ENCODE measurements at places on chromosomes 7 and 10.

DNA sequence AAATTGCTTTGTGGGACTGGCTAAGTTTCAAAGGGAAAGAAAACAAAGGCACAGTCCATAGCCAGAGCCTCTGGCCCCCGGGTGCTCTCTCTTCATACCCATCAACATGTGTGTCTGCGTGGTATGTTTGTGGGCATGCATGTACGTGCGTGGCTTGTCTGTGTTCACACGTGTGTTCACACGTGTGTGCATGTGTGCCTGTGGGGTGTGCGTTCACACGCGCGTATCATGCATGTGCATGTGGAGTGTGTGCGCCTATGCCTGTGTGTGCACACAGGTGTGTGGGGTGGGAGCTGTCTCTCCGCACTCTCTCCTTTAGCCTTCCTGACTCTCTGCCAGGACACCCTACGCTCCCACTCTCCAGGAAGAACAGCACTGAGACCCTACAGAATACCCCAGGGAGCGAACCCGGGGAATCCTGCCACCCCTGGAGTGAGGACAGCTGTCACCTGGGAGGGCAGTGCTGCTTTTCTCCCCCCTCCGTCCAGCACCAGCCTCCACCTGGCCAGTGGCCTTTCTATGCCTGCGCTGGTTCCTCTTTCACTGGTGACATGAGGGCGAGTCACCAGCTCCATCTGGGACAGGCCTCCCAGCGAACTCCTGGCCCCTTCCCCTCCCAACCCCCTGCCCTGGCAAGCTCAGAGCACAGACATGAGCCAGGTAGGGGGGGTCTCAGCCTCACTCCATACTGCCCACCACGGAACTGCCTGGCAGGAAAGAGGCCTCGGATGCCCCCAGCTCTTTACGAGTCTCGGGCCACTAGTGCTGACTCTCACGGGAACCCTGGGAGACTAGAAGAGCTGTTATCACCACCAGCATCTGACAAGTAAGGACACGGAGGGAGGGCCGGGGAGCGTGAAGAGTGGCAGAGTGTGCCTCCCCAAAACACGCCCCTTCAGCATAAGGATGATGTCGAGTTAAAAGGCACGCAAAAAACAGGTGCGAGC, 16.5 kb downstream of the WDR86 start:
- peak; percentile 12 for DNase-seq

DNA sequence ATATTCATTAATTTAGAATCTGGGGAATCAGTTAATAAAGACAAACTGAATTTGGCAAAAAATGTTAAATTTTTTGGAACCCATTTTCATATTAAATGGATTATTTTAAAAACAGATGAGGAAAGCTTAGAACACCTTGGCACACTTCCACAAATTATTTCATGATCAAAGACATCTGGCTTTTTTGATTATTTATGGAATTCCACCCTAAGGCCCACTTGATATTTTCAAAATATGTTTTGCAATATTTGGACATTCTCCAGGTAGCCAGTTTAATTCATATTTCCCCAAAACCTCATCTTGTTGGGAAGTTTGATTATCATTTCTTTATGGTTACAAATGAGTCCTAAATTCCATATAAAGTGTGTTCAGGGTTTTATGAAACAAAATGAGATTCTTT, 129.9 kb downstream of the DOCK4 start:
- DNase-seq: no peak

DNA sequence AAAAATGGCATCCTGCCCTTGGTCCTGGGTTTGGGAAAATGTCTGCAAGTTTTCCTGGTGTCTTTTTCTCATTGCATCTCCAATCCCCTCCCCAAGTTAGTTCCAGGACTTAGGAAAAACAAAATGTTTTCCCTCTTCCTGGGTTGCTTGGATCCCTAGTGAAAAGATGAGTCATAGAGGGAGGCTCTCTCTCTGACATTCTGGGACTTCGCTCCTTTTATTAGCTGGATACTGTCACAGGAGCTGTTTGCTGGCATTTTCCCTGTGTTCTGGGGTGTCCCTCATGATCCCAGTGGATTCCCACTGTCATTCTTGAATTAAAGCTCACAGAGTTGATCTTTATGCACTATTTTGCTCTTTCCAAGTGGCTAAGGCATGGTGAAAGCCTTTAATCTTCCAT, 316.4 kb upstream of the MBL2 start:
- no peak for DNase-seq

- no peak for DNase-seq
Measured at GRCh38 chr10:132363376-132363775, 31.4 kb downstream of the LRRC27 start.

GRCh38 chr7:131106681-131107336, 220.9 kb upstream of the MKLN1 start:
- DNase-seq: no peak

DNA sequence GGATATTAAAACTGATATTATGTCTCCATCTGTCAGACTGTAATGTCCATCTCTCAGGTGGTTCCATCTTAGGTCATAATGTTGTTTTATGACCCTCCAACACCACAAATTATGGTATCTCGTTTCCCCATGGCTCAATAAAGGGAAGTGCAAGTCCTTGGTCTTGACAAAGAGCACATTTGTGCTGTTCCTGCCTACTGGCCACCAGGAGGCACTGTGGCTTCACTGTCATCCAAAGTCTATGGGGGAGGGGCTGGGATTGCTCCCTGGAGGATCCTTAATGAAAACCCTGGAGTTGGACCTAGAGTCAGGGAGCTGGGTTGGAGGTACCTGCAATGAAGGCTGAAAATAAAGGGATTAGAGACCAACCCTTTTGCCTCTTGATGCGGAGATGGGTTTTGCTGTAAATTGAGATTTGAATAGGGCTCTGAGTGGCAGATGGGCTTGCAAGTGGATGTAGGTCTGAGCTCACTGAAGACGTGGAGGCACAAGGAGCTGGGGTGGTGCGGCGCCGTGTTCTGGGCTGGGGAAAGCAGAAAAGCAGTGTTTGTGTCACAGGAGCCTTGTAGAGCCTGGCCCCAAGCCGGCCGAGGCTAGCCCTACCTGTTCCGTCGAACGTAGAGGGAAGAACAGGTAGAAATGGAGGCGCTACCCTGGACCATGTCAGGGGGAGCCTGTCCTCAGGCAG, 180.5 kb upstream of the PRSS58 start:
- no peak for DNase-seq

GRCh38 chr10:108902619-108903285, 1020.6 kb downstream of the XPNPEP1 start:
- no peak for DNase-seq

DNA sequence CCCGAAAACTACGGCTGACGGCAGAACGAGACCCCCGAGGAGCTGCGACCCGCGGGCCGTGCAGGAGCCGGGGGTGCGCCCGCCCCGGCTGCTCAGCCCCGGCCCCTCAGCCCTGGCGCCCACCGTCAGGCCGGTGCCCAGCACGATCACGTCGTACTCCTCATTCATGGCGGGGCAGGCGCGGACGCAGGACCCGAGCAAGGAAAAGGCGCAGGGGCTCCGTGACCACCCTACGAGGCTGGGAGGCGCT, 218 bp downstream of the GDI2 start:
- DNase-seq: no peak

GRCh38 chr10:84375011-84375410, 46.6 kb downstream of the CCSER2 start:
- DNase-seq: no peak

- no peak for DNase-seq
Measured at GRCh38 chr10:77800738-77801266, 125.8 kb downstream of the DLG5 start.

GRCh38 chr7:122887848-122888247, 1.6 kb upstream of the CADPS2 start:
- DNase-seq: no peak

DNA sequence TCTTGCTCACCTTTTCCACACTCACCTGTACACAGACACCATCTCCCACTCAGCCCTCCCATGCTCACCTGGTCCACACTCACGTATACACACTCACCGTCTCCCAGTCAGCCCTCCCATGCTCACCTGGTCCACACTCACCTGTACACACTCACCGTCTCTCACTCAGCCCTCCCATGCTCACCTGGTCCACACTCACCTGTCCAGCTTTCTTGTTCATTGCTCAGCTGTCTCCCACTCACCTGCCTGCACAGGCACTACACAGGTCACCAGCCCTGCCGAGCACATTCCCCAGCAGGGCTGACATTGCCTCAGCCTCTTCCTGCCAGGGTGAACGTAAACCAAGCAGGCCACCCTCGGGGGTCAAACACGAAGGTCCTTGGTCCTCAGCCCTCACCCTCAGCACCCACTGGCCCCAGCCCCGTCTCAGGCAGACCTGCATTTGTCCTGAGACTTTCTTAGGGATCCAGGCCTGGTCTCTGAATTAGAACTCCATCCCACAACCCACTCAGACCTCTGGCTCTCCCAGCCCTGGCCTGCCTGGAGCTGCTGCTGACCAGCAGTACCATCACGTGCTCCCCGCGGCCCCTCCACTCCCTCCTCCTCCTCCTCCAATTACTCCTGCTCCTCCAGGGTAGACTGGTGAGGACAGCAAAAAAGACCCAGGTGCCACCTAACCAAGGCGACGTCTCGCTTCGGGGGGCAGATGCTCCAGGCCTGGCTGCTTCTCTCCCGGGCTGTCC, 12.8 kb upstream of the DNAAF5 start:
- DNase-seq: no peak

- peak; percentile 26 for DNase-seq
Measured at GRCh38 chr10:43211431-43212042, 55.3 kb downstream of the RASGEF1A start.

GRCh38 chr10:110147961-110148360, 59.4 kb upstream of the MXI1 start:
- DNase-seq: no peak

DNA sequence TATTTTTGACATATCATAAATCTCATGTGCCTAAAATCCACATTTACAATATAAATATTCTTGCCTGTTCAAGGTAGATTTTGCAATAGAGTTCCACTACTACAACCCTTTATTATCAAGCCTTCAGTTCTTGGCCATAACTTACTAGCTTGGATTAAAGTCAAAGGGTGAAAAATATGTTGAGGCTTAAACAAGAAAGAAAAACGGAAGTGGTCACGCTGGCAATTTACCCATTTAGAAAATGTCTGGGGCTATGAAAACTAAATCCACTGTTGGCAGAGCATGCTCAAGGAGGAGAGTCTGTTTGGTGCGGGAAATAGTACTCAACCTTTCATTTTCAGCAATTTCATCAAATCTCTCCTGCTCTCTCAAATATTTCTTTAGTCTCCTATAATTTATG, 209.8 kb upstream of the RHOBTB1 start:
- peak; percentile 53 for DNase-seq

DNA sequence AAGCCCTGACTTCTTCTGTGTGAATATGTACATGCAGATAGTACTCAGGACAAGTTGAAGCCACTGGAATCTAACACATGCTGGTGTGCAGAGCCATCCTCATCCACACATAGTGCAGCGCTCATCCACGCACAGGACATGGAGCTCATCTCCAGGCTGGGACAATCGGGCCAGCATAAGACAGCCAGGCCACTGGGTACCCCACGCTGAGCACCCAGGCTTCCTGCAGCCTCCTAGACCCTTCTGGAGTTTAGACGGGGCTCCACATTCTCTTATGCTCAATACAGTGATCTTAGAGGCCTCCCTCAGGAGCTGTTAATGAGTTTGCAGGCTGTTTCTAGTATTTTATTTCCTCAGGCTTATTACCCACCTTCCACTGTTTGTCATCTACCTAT, 238.9 kb downstream of the TNS3 start:
- no peak for DNase-seq

GRCh38 chr7:27031289-27032172, 64.3 kb downstream of the HOXA1 start:
- no peak for DNase-seq
